Esophagus muscularis mucosa (tissue), 4 donors: ENCODE measurements at places on chromosomes 4 and X. TPM values are rescaled to one million over a fixed set of nuclear protein-coding genes. Genes with fewer than 3 reads are reported as not detected.

HELT gene
- not detected for total RNA-seq

ZCCHC13 gene
- total RNA-seq = not detected

RS1 gene
- total RNA-seq = not detected

RASSF6 gene
- total RNA-seq = 1.2 TPM

ODAM gene
- not detected for total RNA-seq
